Cardiac septum (tissue), 1 donor: ENCODE measurements at places on chromosomes 7 and 10. TPM values are rescaled to one million over a fixed set of nuclear protein-coding genes. Genes with fewer than 3 reads are reported as not detected.

DNA sequence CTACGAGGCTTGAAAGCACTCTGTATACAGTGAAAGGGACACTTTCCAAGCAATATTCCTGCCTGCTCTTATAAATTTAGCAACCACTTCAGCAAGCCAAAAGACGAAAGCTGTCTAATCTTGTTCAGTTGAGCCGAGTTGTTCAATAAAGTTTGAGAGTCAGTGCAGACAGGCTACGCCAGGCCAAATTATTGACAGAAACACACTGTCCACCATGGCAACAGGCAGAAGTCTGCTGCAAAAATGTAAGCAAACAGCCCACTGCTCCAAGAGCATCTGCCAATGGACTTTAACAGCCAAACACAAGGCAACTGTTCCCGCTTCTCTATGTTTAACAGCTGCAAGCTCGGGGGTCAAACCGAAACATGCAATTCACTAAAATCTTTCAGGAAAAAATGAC, 85.7 kb downstream of the GLI3 start:
- no peak for DNase-seq

ATP6V0A4 gene
- not detected for total RNA-seq

DNA sequence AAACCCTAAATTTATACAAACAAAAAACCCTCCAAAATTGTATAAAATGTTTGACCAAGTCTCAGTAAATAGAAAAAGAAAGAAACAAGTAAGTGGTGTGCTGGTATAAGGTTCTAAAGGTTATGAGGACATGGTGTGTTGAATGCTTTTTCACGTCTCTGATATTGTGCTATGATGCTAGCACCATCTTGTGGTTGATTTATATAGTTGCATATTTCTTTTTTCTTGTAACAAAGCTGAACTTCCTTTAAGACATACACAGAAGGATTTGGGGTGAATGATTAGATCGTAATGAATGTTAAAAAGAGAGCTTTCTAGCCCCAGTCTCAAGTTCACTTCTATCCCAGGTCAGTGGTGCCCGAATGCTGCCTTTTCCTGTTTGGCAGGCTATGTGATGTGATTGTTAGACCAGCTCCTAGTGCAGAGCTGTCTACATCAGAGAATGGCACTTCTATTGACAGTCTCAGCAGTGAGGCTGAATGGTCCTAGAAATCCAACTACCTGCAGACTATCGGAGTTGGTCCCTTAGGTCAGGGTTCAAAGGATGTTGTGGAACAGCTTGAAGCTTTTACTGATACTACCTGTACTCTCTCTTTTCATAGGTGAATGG, 25.0 kb downstream of the VTI1A start:
- DNase-seq, result no peak

DNA sequence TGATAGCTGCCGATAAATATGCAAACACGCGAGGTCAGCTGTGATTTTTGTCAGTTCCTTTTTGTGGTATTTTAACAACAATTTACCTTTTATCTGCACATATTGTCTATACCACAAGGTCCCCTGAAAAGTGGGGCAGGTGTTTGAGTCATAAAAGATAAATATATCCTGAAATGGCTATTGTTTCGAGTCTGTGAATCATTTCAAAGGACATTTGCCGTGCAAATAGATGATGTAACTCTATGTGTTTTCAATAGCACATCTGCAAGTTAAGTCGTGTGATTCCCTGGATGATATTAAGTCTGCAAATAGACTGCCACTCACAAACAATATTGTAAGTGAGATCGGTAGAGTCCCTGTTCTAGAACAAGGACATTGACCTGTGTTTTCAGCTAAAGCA, 193.0 kb upstream of the PITRM1 start:
- DNase-seq, result no peak

- DNase-seq, result no peak
Measured at GRCh38 chr7:97218767-97219166, 101.3 kb downstream of the SDHAF3 start.
